Activated naive CD8-positive, alpha-beta T cell treated with anti-CD3 and anti-CD28 coated beads, Interleukin-2, amount 10 ng/mL, durations not matched to agents 7 days and 5 days (primary cell): ENCODE measurements at places on chromosomes 5 and 9.

GRCh38 chr9:124297551-124297901 is 39.8 kb downstream of the NEK6 start:
- H3K27ac ChIP-seq = no peak overlapping the region
- H3K27me3 ChIP-seq = peaks cover 12% of the 10 kb centered on the region
- H3K4me1 ChIP-seq = peaks cover 27% of the 10 kb centered on the region
- H3K4me3 ChIP-seq = no peak overlapping the region

- H3K4me1 ChIP-seq = peaks cover 20% of the 10 kb centered on the region
- no peak overlapping the region for H3K4me3 ChIP-seq
- DNase-seq = no peak
- H3K36me3 ChIP-seq = peaks cover 67% of the 10 kb centered on the region
- no peak overlapping the region for H3K27ac ChIP-seq
- no peaks in the 10 kb centered on the region for H3K27me3 ChIP-seq
Measured at GRCh38 chr5:109862301-109862700, 172.6 kb downstream of the MAN2A1 start.

GRCh38 chr9:751137-752051 is 90.1 kb upstream of the DMRT1 start:
- H3K27me3 ChIP-seq = peaks cover 2% of the 10 kb centered on the region
- peaks cover 1% of the 10 kb centered on the region for H3K36me3 ChIP-seq
- no peak for DNase-seq
- peak overlapping the region; percentile 7 for H3K4me3 ChIP-seq

- H3K36me3 ChIP-seq = no peaks in the 10 kb centered on the region
- no peak for DNase-seq
- peaks cover 53% of the 10 kb centered on the region for H3K27me3 ChIP-seq
- peaks cover 19% of the 10 kb centered on the region for H3K4me1 ChIP-seq
- H3K4me3 ChIP-seq = no peak overlapping the region
Measured at GRCh38 chr5:108726446-108727235, 21.1 kb upstream of the FER start.

DNA sequence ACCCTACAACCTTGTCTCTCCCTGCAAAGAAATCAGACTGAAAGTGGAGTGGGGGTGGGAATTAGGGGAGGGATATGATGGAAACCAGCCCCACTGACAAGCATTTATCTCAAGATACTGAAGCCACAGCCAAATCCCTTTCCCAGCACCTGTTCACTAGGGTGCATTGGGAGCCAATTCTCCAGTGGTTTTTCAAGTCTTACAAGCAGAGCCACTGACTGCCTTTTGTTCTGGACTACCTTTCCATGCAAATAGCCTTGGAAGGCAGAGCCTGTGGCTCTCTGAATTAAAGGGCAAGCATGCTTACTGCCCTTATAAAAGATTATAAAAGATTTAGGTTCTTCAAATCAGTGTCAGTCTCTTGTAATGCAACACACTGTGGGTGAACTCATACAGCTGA is 8.8 kb upstream of the GGTA1 start:
- no peak overlapping the region for H3K4me3 ChIP-seq
- no peak for DNase-seq
- H3K27me3 ChIP-seq = peaks cover 11% of the 10 kb centered on the region
- H3K27ac ChIP-seq = no peak overlapping the region
- no peaks in the 10 kb centered on the region for H3K36me3 ChIP-seq

DNA sequence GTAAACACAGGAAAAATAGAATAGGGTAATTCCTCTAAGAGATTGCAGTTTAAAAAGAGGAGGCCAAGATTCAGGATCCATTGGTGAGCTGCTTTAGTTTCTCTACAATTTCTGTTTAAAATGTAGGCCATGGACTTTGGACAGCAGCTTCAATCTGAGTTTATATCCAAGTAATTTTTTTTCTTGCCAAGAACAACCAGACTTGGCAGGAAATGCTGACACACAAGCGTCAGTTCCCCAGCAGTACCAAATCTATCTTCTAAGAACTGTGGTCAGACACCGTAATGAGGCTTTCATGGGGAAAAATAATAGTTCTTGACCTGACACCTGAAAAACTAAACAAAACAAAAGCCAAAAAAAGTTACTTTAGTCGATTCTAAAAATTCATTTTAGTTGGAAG is 528.8 kb downstream of the CSNK1G3 start:
- no peak overlapping the region for H3K4me3 ChIP-seq
- no peaks in the 10 kb centered on the region for H3K36me3 ChIP-seq
- H3K27ac ChIP-seq = no peak overlapping the region

DNA sequence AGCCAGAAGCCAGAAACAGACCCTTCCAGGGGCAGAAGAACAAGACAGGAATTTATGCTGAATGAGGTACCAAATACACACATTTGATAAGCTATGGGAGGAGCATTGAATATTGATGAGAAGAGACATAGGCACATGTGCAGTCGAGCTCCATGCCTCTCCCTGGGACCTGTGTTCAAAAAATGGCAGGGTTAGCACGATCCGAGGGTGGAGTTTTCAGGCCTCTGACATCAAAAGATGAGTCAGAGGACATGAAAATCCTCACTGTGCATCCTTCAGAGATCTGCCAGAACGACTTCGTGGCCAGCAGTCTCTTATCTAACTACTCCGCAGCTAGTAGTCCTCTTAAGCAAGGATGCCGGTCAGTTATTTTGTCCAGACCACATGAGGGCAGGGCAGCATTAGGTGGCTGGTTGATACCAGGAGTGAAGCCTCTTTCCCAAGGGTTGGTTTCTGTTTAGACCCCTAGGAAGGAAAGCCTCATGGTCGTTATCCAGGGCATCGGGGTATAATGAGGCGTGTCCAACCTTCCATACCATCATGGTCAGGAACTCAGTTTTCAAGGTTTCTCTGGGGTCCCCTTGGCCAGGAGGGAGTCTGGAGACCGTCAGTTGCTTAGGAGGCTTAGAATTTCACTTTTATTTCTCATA is 11.6 kb upstream of the CMBL start:
- no peaks in the 10 kb centered on the region for H3K36me3 ChIP-seq
- H3K4me1 ChIP-seq = no peaks in the 10 kb centered on the region
- H3K4me3 ChIP-seq = no peak overlapping the region
- peaks cover 8% of the 10 kb centered on the region for H3K27me3 ChIP-seq

- H3K4me1 ChIP-seq = peaks cover 8% of the 10 kb centered on the region
- H3K36me3 ChIP-seq = no peaks in the 10 kb centered on the region
- H3K27ac ChIP-seq = no peak overlapping the region
- H3K4me3 ChIP-seq = peak overlapping the region; percentile 73
Measured at GRCh38 chr5:129906177-129906887, 2.1 kb downstream of the CHSY3 start.

GRCh38 chr9:126631254-126631653 is 17.5 kb downstream of the LMX1B start:
- H3K27ac ChIP-seq = no peak overlapping the region
- no peak overlapping the region for H3K4me3 ChIP-seq
- peaks cover 64% of the 10 kb centered on the region for H3K27me3 ChIP-seq
- DNase-seq = no peak
- peaks cover 3% of the 10 kb centered on the region for H3K4me1 ChIP-seq

GRCh38 chr9:83441390-83441789 is 96.8 kb downstream of the FRMD3 start:
- H3K36me3 ChIP-seq = no peaks in the 10 kb centered on the region
- no peaks in the 10 kb centered on the region for H3K27me3 ChIP-seq
- H3K27ac ChIP-seq = no peak overlapping the region

GRCh38 chr5:132751971-132752580 is 4.8 kb downstream of the CCNI2 start:
- H3K4me3 ChIP-seq = no peak overlapping the region
- peaks cover 27% of the 10 kb centered on the region for H3K36me3 ChIP-seq
- H3K27me3 ChIP-seq = no peaks in the 10 kb centered on the region
- peaks cover 46% of the 10 kb centered on the region for H3K4me1 ChIP-seq

DNA sequence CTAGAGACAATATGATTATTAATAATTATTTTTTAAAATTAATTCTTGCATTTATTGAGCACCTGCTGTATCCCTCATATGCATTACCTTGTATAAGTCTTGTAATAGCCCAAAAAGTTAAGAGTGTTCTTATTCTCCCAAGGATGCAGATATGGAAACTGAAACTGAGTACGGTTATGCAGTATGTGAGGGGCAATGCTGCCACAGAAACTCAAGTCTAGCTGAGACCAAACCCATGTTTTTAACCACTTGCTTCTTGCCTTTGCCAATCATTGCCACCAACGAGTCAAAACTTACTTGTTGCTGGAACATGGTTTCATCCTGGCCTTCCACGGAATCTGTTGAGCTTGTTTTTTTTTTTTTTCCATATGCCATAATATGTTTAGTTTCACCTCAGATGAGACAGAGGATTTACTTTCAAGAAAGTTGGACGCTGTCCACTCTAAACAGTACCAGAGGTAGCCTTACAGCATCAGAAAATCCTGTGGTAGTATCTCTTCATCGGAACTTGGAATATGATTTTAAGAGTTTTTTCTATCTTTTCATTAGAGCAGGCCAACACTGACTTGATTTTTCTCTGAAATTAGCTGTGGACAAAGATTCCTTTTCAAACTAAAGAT is 27.9 kb downstream of the DOCK8 start:
- no peaks in the 10 kb centered on the region for H3K27me3 ChIP-seq
- no peak for DNase-seq
- H3K27ac ChIP-seq = peak overlapping the region; percentile 75
- peak overlapping the region; percentile 71 for H3K4me3 ChIP-seq
- peaks cover 52% of the 10 kb centered on the region for H3K4me1 ChIP-seq

DNA sequence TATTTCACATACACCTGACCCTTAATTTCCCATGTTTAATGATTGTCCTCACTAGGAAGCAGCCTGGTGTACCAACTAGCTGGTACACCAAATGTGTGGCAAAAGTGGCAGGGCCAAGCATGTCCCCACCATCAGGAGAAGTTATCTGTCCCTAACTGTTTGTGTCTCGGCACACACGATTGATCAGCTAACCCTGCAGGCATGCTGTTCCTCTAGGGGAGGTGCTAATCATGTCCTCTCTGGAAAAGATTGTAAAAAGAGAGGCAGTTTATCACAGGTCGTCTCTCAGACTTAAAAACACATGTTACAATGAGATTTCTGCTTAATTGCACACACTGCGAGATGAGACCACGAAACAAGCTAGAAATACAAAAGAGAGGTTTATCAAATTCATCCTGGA is 342.7 kb downstream of the DIRAS2 start:
- H3K36me3 ChIP-seq = no peaks in the 10 kb centered on the region
- peaks cover 7% of the 10 kb centered on the region for H3K4me1 ChIP-seq
- no peak overlapping the region for H3K27ac ChIP-seq
- no peak for DNase-seq

GRCh38 chr5:175282611-175283225 is 161.3 kb downstream of the DRD1 start:
- no peak overlapping the region for H3K4me3 ChIP-seq
- H3K27ac ChIP-seq = no peak overlapping the region
- no peak for DNase-seq
- no peaks in the 10 kb centered on the region for H3K4me1 ChIP-seq

- H3K4me1 ChIP-seq = peaks cover 6% of the 10 kb centered on the region
- H3K4me3 ChIP-seq = no peak overlapping the region
- no peaks in the 10 kb centered on the region for H3K27me3 ChIP-seq
- peak; percentile 20 for DNase-seq
Measured at GRCh38 chr9:129306318-129306973, 128.4 kb upstream of the IER5L start.

DNA sequence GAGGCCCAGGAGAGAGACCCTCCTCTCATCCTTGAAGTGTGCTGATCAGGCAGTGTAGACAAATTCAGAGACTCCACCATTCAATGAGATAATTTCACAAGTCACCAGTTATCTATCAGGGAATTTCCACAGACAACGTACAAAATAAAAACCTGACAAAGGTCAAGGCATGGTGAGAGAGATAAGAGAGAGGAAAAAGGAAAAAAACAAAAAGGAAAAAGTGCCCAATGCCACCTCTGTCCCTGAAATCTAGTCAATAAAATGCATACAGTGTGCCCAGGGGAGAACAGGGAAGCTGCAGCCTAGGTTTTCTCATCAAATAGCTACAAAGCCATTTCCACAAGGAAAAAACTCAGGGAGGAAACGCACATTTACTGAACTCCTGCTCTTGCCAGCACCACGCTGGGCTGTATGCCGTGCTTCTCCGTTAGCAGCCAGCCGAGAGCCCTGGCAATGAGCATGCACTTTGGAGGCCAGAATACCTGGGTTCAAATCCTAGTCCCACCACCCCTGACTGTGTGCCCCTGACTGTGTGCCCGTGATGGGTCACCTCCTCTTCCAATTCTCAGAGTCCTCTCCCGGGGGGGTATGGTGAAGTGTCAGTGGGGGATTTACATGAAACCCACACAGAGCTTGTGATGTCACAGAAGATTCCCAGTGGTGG is 11.6 kb downstream of the WHRN start:
- no peak for DNase-seq
- H3K27ac ChIP-seq = no peak overlapping the region
- no peak overlapping the region for H3K4me3 ChIP-seq
- no peaks in the 10 kb centered on the region for H3K36me3 ChIP-seq
- H3K27me3 ChIP-seq = peaks cover 7% of the 10 kb centered on the region

DNA sequence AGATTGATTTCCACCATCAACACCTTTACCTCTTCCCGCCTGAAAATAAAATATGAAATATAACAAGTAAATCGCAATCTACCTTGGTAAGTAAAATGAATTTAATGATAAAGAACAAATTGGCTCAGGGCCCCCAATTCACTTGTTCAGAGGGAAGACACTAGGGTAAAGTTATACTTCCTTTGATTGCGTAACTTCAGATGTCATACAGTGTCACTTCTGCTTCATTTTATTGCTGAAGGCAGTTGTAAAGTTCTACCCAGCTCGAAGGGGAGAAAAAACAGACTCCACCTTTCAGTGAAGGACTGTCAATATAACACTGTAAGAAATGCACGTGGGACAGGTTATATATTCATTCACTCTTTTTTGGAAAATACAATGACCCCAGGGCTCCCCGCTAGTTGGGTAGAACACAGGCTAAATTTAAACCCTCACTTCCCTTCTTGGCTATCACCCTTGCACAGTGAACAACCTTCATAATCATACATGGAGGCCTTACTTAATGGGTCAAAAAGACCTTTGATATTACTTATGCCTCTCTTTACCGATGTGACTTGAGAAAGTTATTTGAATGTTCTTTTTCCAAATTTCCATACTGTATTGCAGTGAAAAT is 848.8 kb downstream of the MAT2B start:
- DNase-seq = no peak
- no peak overlapping the region for H3K27ac ChIP-seq
- no peak overlapping the region for H3K4me3 ChIP-seq
- H3K36me3 ChIP-seq = no peaks in the 10 kb centered on the region
- no peaks in the 10 kb centered on the region for H3K27me3 ChIP-seq

DNA sequence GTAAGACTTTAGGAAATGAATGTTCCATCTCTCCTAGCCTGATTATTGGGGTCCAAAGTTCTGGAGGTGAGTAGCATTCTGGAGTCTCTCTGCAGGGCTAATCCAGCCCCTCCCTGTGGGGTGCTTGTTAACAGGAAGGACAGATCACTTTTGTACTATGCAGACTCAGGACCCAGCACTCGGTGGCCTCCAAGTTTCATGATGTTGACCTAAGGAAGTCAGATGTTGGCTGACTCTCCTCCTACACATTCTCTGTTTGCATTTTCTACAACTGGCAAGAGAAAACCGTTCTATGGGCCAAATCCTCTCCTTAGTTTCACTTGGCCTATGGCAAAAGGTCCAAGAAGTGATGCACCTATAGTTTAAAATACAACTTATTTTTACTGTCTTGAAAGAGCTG is 5.5 kb upstream of the PDE8B start:
- peaks cover 5% of the 10 kb centered on the region for H3K4me1 ChIP-seq
- no peaks in the 10 kb centered on the region for H3K36me3 ChIP-seq
- no peak overlapping the region for H3K4me3 ChIP-seq
- no peak overlapping the region for H3K27ac ChIP-seq
